Kasumi-1 (cell line): ENCODE measurements at places on chromosomes 13 and 19.

GRCh38 chr19:39671739-39672363 is 16.1 kb downstream of the LGALS16 start:
- DNase-seq, result peak; percentile 70

DNA sequence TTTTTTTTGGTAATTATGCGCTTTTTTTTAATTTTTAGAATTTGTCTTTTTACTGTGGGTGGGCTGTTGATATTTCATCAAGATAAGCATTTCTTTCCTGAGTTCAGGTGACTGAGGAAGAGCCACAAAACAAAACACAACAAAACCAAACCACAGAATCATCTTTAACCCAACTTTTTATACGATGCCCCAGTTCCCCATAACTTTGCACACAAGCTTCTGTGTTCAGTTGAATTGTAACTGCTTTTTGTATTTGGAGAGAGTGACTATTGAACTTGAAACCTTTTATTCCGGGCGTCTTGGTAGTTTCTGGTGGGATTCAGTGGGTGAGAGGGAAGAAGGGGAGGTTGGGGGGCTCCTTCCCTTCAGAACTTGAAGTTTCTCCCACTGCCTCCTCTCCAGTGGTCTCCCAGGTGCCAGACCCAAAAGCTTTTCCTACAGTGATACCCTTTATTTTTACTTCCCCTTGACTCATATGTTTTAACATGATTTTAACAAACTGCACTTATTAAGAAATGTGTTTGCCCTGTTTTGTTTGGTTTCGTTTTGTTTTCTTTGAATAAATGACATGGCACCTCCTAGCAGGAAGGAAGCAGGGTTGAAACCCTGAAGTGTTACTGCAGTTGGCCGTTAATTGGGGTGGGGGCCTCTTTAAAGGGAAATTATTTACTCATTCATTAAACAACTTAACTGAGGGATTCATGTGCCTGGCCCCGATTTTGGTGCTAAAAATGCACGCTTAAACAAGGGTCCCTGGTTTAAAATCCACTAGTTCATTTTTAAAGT is 2.7 kb upstream of the CCDC97 start:
- no peak for DNase-seq

DNA sequence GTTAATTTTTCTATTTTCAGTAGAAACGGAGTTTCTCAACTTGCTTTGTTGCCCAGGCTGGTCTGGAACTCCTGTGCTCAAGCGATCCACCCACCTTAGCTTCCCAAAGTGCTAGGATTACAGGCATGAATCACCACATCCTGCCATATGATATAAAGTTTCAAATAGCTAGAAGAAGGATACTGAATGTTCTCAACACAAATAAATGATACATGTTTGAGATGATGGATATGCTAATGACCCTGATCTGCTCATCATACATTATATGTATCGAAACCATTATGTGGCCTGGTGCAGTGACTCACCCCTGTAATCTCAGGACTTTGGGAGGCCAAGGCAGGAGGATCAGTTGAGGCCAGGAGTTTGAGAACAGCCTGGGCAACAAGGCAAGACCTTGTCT is 11.5 kb downstream of the CIB3 start:
- no peak for DNase-seq

DNA sequence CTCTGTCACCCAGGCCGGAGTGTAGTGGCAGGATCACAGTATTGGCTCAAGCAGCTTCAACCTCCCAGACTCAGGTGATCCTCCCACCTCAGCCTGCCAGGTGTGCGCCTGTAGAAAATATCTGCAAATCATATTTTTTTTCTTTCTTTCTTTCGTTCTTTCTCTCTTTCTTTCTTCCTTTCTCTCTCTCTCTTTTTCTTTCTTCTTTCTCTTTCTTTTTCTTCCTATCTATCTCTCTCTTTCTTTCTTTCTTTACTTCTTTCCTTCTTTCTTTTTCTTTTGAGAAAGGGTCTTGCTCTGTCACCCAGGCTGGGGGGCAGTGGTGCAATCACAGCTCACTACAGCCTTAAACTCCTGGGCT is 16.3 kb upstream of the IGSF23 start:
- DNase-seq, result no peak

DNA sequence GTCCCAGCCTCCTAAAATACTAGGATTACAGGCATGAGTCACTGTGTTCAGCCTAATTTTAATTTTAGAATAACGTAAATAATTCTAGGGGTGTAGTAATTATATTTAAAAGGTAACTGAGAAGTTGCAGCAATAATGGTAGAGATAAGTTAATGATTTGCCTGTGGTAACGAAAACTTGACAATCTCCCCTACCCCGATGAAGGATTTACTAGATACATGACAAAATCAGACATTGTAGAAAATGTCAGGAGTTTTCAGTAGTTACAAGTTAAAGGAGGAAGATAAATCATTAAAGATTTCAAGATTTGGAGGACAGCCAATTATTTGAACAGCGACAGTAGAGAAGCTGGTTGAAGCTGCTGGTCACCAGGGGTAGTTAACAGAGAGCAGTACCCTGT is 652.2 kb upstream of the PCDH20 start:
- no peak for DNase-seq

DNA sequence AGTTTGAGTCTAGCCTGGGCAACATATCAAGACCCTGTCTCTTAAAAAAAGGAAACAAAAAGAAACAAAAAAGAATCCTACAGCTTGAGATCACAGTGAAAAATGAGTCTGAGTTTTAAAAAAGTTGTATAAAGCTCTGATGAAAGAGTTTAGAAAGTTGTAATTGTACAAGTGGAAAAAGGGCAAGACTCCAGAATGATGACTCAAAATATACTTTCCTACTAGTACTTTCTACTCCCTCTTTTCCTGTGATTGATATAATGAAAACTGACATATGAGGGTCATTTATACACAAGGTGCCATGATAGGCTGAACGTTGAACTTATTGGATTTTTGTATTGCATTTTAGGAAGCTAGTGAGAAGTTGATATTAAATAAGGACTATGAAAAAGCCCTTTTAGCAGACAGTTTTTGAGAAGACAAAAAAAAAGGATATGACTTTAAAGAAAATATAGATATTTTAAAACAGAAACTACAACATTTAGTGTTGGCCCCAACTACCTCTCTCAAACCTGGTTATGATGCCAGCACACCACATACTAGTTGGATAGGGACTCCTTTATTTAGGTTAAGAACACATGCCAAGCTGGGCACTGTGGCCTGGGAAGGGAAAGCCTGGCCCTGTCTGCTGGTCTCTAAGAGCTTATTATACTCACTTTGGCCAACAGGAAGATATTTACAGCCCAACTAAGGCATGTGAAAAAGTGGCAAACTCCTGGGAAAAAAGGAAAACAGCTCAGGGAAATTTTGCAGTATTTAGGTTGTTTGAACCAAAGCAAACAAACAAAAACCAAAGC is 116.6 kb downstream of the KL start:
- DNase-seq, result no peak

- DNase-seq, result no peak
Observed at GRCh38 chr13:21834521-21834920, 163.6 kb downstream of the FGF9 start.

DNA sequence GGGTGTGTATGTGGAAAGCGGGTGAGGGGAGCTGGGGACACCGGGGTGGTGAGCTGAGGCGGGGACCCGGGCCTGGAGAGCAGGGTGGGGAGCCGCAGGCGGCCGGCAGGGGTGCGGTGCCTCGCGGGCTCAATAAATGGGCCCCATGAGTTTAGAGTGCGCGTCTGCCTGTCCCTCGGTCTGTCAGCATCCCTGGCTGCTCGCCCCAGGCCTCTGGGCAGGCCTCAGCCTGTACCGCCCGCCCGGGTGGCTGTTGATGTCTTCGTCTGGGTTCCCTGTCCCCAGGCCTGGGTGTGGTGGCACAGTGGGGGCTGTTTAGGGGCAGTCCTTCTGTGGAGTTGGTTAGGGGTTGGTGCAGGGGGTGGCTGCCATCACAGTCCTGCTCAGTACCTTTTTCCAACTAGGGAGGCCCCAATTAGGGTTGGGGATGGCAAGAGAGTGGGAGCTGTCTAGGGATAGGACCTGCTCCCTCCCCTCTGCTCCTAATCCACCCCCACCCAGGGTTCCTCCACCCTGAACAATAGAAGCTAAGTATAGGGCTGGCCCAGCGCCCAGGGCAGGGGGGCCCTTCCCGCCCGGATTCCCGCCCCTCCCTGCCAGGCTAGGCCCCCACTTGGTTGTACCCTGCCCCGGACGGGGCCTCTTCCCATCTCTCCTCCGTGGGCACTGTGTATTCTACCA is 12.2 kb downstream of the CIC start:
- DNase-seq, result peak; percentile 50

DNA sequence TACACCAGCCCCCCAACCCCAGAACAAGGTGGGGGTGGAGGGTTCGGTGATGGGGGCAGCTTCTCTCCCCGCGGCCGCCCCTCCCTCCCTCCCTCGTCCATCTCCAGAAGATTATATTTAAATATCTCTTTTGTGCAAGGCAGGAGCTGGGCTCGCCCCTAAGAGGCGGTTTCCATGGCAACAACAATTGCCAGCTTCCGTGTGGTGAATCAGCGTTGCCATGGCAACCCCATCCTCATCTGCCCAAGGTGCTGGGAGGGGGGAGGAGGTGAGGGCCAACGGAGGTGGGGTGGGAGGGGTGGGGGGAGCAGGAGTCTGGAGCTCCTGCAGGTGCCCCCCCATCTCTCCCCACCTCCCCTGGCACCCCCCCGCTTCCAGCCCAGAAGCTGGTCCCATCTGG is 46.4 kb downstream of the CELF5 start:
- DNase-seq, result no peak

DNA sequence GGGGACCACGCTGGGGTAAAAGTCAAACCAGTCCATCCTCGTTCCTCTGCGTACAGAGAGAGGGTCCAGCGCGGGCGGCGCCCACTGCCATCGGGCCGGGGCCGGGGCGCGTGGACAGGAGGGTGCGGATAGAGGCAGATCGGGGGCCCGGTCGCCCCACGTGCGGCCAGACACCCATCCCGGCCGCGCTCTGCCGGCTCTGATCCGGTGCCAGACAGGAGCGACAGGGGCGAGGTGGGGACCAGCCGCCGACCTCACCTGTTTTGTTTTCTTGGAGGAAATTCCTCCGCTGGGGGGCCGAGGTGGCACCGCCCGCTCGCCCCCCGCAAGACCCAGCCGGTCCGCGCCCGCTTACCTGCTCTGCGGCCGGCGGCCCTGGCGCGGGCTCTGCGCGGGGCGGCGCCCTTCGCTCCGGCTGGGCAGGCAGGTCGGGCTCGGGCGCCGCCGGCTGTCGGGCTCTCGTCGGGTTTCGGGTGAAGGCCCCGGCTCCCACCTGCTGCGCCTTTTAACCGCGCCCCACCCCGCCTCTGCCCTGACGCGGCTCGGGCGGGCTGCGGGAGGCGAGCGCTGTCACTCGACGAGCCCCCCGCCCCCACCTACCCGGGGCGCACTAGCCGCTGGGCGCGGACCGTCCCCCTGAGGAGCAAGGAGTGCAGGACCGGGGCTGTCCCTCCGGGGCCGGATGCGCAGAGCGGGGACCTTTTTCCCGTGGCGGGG is at the start of gene GJB6:
Gene GJB6 (minus strand): TSS at position 481 of the 717 bp plus-strand sequence. CDS start 8,839 bp downstream, outside the sequence.
- no peak for DNase-seq

DNA sequence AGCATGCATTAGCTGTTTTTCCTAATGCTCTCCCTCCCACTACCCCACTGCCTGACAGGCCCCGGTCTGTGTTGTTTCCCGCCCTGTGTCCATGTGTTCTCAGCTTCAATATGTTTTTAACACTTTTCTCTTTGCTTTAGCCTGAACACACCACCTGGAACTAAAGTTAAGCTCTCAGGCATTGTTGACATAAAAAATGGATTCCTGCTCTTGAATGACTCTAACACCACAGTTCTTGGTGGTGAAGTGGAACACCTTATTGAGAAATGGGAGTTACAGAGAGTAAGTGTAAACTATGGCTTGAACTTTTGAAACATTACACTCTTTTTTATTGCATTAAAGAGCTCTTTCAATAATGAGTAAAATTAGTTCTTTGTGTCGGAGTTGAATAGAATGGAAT is 70.1 kb downstream of the TDRD3 start:
- DNase-seq, result no peak

- no peak for DNase-seq
Observed at GRCh38 chr19:5130371-5131030, 161.6 kb downstream of the KDM4B start.

DNA sequence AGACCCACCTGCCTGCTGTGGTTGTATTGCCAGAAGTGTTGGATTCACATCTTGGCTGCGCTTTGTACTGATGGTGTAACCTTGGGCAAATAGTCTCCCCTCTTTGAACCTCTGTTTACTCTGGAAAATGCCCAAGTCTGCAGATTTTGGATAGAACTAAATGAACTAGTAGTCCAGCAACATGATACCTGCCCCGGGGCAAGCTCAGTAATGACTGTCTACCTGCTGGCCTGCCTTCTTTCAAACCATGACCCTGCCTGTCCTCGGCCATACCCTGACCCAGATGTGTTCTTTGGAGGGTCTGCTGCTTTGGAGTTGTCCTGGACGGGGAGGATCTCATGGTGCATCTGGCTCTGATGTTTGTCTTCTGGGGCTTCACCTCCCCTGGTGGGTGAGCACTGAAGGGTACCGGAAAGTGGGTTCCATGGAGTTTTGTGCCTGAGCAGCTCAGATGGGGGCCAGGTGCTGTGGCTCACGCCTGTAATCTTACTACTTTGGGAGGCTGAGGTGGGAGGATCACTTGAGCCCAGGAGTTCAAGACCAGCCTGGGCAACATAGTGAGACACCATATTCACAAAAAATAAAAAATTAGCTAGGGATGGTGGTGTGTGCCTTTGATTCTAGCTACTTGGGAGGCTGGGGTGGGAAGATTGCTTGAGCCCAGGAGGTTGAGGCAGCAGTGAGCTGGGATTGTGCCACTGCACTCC is 59.5 kb downstream of the TNFRSF19 start:
- no peak for DNase-seq

DNA sequence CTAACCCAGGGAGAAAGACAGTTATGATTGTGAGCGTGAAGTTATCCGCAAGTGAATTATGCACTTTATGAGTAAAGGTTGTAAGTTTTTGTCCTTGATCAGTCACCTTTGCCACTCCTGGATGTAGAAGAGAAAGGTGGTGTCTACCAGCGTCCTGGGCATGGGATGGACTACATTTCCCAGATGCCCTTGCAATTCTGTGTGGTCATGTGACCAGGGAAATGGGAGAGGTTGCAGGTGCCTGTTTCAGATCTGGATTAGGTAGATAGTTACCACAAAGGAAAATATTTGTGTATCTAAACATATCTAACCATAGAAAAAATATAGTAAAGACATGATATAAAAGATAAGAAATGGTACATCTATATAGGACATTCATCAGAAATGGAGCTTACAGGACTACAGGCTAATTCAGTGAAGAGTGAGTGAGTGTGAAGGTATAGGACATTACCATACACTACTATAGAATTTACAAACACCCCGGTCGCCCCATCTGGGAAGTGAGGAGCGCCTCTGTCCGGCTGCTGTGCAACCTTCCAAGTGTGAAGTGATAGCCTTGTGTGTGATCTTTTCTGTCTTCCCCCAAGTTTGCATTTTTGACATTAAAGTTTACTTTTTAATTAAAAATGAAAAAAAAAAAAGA is 51.6 kb upstream of the CACNA1A start:
- DNase-seq, result no peak

GRCh38 chr19:3320853-3321252 is 45.5 kb upstream of the NFIC start:
- no peak for DNase-seq

GRCh38 chr13:67642657-67643056 is 412.5 kb upstream of the PCDH9 start:
- DNase-seq, result peak; percentile 43
